ENCODE measurements at places on chromosomes 7 and 10.

GRCh38 chr10:6309816-6310215 is 107.1 kb downstream of the PFKFB3 start:
- DNase-seq = no peak

DNA sequence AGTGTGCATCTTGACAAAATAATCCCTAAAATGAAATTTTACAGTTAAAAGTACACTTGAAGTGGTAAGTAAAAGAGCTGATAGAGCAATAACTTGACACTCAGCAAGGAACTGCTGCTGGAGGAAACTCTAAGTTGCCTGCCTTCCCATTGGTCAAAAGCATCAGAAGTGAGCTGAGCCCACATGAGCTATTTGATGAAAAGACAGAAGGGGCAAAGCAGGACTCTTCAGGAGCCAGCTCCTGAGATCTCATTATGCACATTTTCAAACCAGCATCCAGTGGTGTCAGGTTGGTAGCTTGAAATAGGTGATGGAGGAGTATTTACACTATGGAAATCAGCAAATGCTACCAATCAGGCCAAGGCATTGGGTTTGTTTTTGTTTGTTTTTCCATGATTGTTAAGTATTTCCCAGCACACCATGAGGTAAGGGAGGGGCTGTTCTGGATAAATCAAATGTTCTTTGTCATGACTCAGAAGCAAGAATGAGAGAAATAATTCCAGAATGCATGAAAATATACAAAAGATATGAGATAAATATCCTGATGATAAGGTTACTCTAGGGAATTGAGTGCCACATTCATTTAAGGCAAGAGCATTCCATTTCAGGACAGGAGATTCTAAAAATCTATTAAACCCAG is 316.6 kb downstream of the SNX13 start:
- DNase-seq = no peak

GRCh38 chr7:35549781-35550180 is 145.2 kb downstream of the HERPUD2 start:
- no peak for DNase-seq

- DNase-seq = no peak
Measured at GRCh38 chr7:33044986-33045385, 17.6 kb downstream of the NT5C3A start.

DNA sequence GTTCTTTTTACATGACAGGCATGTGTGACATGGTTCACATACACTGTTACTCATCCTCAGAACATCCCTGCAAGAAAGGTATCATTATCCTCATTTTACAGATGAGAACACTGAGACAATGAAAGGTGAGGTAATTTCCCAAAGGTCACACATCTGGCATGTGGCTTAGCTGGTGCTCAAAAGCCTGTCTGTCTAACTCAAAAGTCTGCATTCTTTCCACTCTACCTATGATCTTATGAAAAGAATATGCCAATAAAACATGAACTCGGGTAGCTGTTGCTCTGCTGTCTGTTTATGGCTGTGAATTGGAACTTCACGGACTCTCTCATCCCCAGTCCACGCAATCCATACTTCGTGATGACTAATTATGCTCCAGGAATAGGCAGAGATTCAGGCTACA is 79.0 kb upstream of the ODAD2 start:
- no peak for DNase-seq

DNA sequence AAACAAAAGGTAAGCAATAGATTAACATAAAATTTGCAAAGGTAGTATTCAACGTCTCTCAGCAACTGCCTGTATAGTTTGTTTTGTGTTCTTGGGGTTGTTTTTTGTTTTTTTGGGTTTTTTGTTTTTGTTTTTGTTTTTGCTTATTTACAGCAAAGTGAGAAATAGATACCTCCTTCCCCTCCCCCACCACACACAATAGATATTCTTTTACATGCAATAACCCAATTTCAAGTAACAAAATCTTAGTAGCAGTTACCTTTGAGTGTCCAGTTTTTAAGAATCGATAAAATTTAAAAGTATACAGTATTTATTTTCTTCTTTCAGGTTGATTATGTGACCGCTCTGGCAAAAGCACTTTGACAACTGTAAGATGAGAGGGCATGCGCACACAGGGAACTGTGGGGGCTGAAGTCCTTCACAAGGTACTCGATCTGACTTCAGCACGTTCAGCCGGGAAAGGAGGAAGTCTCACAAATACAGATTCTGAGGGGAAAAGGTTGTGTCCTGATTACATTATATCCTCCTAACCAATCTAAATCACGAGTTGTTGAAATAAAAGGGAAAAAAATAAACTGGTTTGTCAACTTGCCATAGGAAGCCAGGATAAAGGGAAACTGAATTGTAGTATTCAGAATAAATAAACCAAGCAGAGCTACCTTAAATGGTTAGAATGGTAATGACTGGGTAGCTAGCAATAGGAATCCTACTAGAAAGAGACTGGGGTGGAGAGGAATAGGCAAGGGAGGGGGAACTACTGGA is 47.8 kb downstream of the CPEB3 start:
- DNase-seq = no peak

GRCh38 chr7:3174515-3175284 is 126.4 kb upstream of the SDK1 start:
- no peak for DNase-seq

GRCh38 chr7:26667514-26668133 is 196.8 kb downstream of the SKAP2 start:
- peak; percentile 94 for DNase-seq

DNA sequence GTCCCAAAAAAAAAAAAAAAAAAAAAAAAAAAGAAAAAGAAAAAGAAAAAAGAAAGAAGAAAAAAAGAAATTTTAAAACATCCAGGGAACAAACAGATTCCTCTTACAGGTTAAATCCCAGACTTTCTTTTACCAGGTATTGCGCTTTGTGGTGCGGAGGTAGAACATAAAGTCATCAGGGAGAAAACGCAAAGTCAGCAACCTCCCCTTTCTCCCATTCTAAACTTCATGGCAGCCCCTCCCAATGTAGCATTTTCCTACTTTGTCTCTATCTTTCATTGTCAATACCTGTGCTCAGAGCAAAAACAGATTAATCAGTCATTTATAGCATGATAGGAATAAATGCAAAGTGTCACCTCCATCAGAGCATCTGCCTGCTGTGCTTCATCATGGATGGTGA is 299.7 kb downstream of the SFMBT2 start:
- DNase-seq = no peak

DNA sequence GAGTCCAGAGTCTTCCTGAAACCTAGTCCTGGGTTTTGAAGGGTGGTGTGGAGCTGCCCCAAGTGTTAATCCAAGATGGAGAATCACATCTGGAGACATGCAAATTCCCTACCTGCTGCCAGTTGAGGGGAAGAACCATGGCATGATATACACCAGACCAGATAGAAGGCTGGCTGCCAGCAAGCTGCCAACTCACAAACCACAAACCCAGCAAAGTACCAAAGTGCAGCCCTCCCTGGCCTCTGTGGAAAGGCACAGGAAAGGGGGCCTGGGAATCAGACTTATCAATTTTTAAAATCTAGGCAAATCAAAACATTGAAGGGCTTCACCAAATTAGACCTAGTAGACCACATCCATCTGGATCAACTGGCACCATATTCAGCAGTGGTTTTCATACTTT is 157.0 kb downstream of the TMEM26 start:
- DNase-seq = no peak

- DNase-seq = no peak
Measured at GRCh38 chr7:130152493-130153210, 52.6 kb downstream of the TMEM209 start.

DNA sequence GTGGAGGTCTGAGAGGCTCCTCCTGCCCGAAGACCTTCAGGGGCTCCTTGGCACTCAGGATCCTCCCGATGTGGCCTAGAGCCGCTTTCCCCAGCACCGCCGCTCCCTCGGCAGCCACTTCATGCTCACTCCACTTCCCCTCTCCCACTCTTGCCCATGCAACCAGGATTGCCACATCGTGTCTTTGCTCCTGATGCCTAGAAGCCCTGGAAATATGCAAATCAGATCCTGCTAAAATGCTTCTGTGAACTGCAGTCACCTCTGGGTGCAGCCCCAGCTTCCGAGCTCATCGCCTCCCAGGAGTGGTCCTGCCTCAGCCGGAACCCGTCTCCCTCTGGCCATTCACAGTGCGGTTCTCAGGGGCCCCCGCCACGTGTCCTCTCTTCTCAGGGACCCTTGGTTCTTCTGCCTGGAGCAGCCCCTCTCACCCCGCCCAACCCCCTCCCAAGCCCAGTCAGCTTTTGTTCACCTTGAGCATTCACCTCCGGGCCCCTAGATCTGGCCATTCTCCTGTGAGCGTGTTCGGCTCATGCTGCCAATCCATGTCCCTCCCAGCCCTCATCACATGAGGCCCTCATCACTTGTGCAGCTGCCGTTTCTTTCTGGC is 175.5 kb downstream of the ADARB2 start:
- no peak for DNase-seq

- DNase-seq = no peak
Measured at GRCh38 chr10:119535837-119536507, 6.5 kb downstream of the RGS10 start.

GRCh38 chr10:76717141-76717540 is 920.5 kb downstream of the KCNMA1 start:
- DNase-seq = no peak

- no peak for DNase-seq
Measured at GRCh38 chr10:112360308-112361270, 13.3 kb upstream of the ACSL5 start.

GRCh38 chr7:126700807-126701604 is 551.7 kb downstream of the GRM8 start:
- DNase-seq = peak; percentile 48

DNA sequence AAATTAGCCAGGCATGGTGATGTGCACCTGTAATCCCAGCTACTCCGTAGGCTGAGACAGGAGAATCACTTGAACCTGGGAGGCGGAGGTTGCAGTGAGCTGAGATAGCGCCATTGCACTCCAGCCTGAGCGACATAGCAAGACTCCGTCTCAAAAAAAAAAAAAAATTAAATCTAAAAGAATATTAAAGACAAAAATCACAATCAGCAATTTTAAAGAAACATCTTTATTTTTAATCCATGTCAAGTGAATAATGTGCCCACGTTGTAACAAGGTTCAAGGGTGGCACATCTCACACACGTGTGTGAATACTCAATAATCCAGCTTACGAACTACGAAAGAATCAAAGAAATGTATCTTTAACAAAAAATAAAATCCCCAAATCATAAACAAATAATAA is 23.0 kb downstream of the SLC37A3 start:
- DNase-seq = no peak

DNA sequence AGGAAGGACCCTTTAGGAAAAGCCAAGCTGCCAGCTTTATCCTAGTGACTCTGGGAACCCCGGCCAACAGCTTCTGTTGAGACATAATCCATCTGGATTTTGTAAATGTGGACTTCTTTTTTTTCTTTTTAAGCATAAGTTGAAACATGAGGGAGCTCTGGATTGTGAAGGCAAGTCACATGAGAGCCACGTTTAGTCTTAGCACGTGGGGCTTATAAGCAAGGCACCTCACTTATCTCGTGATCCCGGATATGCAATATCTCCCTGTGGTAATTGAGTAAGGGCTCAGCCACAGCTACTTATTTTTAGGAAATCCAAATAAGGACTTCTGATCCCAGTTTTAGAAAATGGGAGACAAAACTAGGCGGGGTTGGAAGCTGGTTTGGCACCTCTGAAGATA is 111.2 kb upstream of the PTN start:
- no peak for DNase-seq

GRCh38 chr10:3196958-3197347 is 24.4 kb upstream of the PITRM1 start:
- no peak for DNase-seq
